ENCODE measurements at places on chromosomes 16 and 17.

- DNase-seq = no peak
Measured at GRCh38 chr17:21173543-21173942, 40.4 kb downstream of the TMEM11 start.

GRCh38 chr17:71976011-71976649 lies 144.7 kb upstream of the SOX9 start:
- no peak for DNase-seq

DNA sequence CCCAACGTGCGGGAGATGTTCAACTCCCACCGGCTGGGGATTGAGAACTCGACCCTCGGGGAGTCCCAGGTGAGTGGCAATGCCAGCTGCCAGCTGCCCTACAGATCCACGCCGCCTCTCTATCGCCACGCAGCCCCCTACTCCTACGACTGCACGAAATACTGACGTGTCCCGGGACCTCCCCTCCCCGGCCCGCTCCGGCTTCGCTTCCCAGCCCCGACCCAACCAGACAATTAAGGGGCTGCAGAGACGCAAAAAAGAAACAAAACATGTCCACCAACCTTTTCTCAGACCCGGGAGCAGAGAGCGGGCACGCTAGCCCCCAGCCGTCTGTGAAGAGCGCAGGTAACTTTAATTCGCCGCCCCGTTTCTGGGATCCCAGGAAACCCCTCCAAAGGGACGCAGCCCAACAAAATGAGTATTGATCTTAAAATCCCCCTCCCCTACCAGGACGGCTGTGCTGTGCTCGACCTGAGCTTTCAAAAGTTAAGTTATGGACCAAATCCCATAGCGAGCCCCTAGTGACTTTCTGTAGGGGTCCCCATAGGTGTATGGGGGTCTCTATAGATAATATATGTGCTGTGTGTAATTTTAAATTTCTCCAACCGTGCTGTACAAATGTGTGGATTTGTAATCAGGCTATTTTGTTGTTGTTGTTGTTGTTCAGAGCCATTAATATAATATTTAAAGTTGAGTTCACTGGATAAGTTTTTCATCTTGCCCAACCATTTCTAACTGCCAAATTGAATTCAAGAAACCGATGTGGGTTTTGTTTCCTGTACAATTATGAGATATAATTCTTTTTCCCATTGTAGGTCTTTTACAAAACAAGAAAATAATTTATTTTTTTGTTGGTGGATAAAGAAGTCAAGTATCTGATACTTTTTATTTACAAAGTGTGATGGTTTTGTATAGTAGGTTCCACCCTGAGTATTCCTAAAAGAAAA lies 2.3 kb downstream of the FOXC2 start:
- no peak for DNase-seq

- no peak for DNase-seq
Measured at GRCh38 chr17:64599187-64599676, 62.9 kb downstream of the SMURF2 start.

GRCh38 chr16:48536614-48537200 lies 73.3 kb downstream of the N4BP1 start:
- DNase-seq = peak; percentile 19

DNA sequence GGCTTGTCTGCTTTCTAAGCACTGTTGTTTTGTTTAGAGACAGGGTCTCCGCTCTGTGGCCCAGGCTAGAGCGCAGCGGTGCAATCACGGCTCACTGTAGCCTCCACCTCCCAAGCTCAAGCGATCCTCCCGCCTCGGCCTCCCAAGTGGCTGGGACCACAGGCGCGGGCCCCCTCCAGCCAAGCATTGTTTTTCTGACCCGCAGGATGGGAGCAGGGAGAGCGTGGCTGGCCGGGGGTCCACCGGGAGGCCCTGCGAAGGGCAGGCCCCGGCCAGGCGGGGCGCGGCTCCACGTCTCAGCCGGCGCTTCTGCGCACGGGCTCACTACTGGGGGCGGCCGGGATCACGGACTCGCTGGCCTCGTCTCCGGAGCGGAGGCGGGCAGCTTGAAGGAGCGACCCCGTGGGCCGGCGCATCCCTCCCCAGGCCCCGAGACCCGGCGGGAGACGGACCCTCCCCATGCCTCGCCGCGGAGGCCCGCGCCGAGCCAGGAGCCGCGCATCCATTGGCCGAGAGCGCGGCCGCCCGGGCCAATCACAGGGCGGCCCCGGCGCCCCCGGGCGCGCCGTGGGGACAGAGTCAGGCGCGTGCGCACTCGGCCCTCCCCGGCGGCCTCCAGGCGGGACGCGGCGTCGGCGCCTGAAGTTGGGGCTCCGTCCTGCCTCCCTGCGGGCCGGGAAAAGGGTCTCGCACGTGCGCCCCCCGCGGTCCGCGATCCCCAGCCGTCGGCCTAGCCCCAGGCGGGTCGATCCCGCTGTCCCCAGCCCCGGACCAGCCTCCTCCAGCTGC lies 24.9 kb downstream of the ACTG1 start:
- peak; percentile 32 for DNase-seq

Data from GF-D8 (cell line).